ENCODE measurements at places on chromosomes 3 and 15. TPM values are rescaled to one million over a fixed set of nuclear protein-coding genes. Genes with fewer than 3 reads are reported as not detected.

GRCh38 chr3:81352867-81353266, 408.6 kb downstream of the GBE1 start:
- peak; percentile 28 for DNase-seq

- DNase-seq, result no peak
These were observed 747.9 kb upstream of the CCDC54 start for GRCh38 chr3:106629215-106629832.

GRCh38 chr3:158273656-158274055, 163.8 kb downstream of the RSRC1 start:
- no peak for DNase-seq

DNA sequence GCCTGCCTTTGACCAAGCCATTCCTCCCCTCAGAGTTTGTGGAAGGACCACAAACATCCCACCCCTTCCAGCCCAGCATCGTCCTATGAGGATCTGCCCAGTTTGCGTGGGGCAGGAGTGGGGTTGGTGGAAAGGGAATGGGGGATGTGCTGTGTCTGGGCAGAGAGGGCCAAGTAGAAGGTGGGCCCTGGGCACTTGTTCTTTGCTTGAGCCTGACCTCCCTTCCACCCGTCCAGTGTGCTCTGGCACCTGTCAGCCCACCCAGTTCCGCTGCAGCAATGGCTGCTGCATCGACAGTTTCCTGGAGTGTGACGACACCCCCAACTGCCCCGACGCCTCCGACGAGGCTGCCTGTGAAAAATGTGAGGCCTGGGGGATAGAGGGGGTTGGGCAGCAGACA, 10.3 kb downstream of the SPINT1 start:
- DNase-seq, result peak; percentile 42

DNA sequence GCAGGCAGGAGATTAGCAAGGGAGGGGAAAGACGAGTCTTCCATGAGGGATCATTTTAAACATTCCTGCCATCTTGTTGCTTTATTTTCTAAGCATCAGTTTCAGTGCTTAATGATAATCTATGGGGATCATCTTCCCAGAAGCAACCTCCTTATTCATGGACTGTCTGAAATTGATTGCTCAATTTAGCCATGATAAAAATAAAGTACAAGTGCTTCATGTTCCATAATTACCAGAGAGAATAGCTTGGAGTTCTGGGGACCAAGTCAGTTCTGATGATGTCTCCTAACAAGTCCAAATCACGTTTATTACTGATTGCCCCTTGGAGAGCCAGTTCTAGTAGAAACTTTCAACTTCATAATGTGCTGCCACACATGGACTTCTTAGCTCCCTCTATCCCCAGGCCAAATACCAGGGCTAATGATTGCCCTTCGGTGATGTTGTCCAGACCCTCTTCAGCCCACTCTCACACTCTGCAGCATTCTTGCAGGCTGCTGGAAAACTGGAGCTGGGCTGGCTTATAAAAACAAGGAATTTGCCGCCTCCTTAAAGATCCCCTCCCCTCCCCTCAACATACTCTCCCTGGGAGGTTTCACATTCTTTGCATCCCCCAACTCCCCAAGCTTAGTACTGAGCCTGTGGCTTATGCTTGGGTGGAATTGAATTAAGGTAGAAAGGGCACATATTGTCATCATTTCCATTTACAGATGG, 222.1 kb upstream of the ADAMTS9 start:
- no peak for DNase-seq

- peak; percentile 46 for DNase-seq
These were observed 10.6 kb downstream of the DNAJB8 start for GRCh38 chr3:128455786-128456748.

- no peak for DNase-seq
These were observed 153.8 kb upstream of the RORA start for GRCh38 chr15:61382927-61383326.

DNA sequence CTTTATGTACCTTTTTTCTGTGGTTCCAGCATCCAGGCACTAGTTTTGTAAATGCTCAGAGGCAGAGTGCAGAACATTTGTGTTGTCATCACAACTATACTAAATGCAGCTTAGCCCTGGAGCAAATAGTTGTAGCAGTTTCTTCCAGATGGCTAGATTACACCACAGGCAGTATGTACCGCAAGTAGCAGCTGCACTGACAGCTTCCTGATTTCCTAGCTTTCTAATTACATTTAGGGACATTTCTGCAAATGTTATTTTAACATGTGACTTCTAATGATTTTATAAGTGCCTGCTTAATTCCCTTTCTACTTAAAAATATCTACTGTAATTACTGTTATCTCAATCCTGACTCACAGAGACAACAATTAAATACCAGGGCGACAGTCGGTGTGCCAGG, 106.5 kb downstream of the NR2E3 start:
- no peak for DNase-seq

Gene RGMA
- 4.7 TPM for total RNA-seq

Gene SNTN
- total RNA-seq, result not detected

Gene EMC7
- total RNA-seq, result 73.1 TPM

Gene SLC24A5
- total RNA-seq, result not detected

Gene SLC27A2
- 26.5 TPM for total RNA-seq

Gene TMEM40
- not detected for total RNA-seq

Gene STX19
- not detected for total RNA-seq

Gene GAP43
- 0.19 TPM for total RNA-seq
